ENCODE measurements at places on chromosomes 6 and 20.

DNA sequence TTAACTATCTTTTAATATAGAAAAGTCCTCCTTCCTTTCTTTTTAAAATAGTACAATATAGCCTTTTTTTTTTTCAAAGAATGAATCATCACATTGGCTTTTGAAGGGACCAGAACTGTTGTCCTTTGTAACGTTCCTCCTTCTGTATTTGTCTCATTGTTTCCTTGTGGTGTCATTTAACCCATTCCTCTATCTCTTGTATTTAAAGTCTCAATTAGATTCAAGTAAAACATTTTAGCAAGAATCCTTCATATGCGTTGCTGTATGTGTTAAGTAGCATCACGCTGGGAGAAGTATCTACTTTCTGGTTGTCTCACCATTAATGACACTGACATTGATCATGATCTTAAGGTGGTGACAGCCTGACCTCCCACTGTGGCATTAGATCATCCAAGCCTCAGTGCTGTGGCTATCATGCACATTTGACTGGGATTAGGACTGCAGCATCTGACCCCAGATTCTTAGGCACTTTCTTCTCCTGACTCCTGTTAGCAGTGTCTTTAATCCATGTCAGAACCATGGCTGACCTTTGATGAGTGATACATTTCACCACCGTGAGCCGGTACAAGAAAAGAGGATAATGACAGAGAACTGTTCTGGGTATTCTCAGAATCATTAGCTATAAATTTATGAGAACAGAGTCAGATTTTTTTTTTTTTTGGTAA lies 67.5 kb upstream of the TFB1M start:
- no peak for DNase-seq

DNA sequence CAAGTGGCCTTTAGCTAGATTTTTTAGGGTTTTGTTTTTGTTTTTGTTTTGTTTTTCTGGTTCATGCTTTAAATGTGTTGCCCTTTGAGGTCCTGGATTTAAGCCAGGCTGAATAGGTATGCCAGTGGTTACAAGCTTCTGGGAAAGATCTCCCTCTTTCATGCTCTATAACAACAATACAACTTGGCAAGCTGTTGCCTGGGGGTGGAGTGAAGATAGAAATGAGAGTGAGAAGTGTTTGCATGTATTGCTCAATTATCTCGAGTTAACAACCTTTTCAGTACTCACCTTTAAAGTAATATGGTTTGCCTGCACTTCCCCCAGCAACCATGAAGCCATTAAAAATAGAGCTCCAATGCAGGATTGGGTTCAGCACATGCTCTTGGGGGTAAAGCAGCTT lies 19.2 kb upstream of the HAO1 start:
- no peak for DNase-seq

GRCh38 chr6:13700232-13700631 lies 11.4 kb downstream of the RANBP9 start:
- no peak for DNase-seq

- no peak for DNase-seq
These were observed 102.3 kb downstream of the TBC1D7 start for GRCh38 chr6:13226071-13226470.

DNA sequence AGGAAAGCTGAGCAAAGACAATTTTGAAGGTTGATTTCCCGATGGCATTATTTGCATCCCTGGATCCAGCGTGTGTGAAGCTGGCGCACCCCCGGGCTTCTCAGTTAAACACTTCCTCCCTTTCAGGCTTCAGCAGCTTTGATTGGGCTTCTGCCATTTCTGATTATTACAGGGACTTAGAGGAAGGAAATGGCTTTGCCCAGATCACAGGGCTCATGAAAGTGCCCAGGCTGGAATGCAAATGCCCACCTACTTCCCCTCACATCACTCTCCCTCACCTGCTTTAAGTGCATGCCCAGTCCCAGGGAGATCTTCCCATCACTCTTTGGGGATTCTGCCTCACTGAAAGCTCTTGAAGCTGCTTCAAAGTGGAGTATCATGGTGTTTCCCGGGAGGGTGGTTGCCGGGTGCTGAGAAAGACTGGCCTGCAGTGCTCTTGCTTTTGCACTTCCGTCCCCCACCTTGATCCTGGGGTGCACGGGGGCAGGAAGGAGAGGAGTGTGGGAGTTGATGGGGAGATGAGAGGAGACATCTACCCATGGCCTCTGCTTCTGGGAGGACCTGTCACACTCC lies 28.3 kb downstream of the PHACTR3 start:
- DNase-seq: no peak

- DNase-seq: no peak
These were observed 58.8 kb upstream of the SLCO4A1 start for GRCh38 chr20:62583424-62583920.

DNA sequence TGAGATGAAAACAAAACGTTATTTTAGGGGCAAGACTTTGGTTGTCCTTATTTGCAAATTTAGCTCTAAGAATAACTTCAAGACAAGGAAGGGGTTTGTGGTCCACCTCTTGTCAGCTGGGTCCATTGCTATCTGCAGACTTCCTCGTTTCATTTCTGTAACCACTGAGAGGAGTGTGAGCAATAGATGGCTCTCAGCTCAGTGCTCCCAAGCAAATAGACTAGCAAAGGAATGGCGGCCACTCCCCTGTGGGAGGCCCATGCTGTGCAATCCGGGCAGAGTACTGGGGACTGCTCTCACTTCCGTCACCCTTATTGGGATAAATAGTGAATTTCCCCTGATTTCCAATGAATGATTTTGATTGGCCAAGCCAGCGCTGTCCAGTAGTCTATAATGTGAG lies 176.6 kb downstream of the ZDHHC14 start:
- DNase-seq: no peak

DNA sequence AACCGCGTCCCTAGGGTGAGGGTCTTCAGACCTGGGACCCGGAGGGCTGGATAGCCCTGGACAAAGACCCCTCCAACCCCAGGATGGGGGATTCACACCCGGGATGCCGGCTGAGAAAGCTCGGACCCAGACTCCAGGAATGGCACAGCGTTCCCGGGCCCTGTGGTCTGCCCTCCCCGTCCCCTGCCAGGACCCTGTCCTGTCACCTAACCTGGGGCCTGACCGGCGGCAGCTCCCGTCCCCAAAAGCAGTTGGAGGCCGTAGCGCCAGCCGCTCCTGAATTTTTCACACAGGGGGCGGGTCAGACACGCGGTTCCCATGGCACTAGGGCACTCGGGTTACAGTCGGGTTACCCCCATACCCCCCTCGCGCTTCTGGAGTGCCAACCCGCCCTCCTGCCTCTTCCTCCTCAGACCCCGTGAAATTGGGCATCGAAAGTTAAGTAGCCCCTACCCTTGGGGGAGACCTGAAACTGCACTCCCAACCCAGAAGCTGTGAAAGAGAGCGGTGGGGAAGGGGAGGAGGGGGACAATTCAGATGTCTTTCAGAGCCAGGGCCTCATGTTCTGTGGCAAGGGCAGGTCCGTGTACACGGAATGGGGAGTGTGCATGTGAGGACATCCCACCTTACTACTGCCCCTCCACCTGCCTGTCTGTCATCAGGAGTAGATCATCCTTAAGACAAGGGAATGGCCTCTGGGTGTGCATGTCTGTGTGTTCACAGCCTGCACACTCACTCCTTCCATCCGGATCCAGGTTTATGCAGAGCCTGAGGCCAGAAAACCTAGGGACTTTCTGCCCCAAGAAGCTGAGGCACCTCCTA lies 595 bp downstream of the REM1 start:
- DNase-seq: no peak

DNA sequence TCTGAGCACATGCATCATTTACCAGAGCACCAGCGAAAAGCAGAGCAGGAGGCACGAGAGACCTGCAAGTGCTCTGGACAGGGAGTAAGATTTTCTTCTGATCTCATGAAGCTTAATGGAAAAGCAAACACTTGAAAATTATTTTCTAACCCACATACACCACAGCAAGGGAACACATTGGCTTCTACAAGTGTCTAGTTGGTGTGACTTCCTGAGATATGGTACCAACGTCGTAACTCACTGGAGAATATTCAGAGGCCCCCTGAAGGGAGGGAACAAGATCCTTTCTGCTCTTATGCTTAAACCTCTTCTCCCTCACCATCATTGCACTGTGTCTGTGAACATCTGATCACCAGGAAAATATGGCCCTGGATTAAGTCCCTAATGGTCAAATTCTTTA lies 48.6 kb downstream of the PSMB1 start:
- no peak for DNase-seq

DNA sequence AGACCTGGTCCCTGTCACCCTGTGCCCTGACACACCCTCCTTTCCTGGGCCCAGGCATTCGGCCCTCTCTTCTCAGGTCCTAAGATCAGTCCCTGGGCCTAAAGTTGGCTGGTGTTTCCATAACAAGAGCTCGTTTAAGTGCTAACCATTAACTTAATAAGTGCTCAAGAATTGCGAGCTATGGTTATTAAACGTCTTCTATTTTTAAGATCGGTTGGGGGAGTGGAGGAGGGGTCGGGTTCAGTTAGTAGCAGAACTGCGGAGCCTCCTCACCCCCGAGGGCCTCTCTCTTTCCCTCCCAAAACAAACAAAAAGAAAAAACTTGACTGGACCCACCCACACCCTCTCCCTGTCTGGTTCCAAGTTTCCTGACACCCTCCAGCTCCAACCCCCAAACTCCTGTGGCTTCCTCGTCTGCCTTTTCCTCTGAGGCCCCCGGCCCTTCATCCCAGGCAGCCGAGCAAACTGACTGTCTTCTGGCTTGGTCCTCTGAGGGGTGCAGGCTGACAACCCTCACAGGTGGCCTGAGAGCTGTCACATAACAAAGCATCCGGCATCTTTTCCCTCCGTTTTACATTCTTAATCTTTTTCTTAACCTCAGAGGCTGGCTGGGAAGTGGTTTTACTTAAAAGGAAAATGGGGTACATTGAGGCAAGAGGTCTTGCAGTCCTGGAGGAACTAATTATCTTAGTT lies 2.0 kb downstream of the STK35 start:
- no peak for DNase-seq

- DNase-seq: no peak
These were observed 547.2 kb downstream of the CD83 start for GRCh38 chr6:14664621-14665315.

DNA sequence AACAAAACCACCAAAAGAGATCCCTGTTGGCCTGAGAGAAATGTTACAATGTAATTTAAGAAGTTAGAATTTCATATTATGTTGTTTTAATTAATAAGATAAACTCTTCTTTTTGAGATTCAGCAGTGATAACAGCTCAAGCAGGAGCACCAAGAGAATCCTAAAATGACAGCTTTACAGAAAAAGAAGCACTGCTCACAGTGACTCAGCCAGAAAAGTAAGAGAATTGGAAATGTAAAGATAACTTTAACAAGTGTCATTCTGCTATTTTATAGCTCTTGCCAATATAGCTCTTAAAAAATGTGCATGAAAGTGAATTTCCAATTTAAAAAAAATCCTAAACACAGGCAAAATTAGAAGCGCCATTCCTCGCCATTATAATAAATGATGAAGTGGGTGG lies 111.3 kb downstream of the UBE3D start:
- DNase-seq: no peak

DNA sequence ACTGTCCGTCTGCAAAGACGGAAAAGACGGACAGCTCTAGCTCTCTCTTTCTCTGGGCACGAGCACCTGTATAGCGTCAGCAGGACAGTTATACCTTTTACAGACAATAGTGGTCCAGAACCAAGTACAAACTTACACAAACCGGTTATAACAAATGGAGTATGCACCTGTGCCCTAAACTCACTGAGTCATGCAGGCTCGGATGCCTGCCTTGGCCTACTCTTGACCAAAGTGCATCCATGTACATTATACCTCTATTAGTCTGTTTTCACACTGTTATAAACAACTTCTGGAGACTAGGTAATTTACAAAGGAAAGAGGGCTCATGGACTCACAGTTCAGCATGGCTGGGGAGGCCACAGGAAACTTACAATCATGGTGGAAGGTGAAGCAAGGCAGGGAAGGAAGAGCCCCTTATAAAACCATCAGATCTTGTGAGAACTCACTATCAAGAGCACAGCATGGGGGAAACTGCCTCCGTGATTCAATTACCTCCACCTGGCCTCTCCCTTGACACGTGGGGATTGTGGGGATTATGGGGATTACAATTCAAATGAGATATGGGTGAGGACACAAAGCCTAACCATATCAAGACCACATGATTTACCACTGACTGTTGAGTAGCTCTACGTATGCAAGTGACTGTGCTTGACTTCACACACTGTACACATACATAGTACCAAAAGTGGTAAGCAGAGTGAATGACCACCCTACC lies 23.1 kb downstream of the MAN1A1 start:
- DNase-seq: no peak

DNA sequence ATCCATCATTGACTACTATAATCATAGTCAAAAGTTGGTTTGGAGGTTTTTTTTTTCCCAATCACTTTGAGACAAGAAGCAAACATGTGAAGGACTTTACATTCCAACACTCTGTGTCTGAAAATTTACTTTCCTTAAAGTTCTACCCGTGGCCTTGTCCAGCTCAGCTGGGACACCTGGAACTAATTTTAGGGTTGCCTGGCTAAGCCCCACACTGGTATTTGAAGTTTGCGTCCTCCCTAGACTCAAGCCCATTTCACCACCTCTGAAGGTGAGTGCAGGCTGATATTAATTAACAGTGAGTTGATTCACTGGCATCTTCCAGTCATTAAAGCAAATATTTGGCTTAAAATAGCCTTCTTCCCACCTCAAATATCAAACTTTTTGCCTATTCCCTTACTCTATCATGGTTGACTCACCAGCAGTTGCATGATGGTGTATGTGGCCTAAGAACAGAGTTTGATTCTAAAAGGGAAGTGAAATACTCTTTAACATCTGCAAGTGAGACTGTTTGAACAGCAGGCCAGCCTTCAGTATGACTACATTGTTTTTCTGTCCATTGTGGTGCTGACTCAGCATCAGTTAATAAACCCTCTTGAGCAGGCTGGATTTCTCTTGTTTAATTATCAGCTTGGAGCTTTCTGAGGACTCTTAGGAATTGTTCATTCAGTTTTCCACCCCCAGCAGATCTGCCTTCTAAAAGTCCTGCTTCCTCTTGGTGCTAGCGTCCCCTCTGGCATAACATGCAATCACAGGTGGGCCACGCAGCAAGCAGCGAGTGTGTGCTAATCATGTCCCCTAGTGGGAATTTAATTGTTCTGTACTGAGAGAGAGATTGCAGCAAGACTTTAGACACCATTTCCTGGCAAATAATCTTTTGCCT lies 1.8 kb upstream of the PRDM1 start:
- DNase-seq: no peak

DNA sequence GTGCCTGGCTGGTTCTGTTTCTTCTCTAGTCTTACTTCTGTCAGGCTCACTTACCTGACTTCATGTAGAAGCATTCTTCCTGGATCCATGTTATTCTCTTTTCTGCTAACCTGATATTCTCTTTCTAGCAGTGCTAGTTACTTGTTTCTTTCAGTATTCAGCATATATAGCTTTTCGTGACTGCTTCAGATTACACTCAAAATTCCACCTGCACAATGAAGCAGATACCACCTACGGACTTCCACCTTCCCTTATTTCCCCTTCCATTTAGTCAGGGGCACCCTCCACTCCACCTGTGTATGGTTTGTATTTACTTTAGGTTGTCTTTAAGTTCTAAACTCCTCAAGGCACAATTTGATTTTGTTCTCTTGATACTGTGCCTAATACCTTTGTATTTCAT lies 36.8 kb downstream of the ZFAND3 start:
- DNase-seq: no peak

DNA sequence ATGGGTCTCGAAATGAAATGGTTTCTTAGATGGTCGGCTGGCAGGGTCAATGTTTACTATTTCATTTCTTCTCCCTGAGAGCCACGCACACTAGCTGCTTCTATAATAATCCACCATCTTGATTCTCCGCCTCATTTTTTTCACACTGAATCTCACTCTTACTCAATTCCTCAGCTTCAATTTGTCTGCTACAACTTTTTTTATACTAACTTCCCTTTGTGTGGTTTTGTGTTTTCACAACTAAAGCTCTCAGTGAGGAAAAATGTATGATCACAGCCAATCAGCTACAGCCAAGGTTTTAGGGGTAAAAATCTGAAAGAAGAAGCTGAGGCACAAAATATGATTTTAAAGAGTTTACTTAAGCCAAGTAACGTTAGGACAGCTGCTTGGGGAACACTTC lies 1309.4 kb downstream of the EPHA7 start:
- DNase-seq: no peak

Data from stimulated activated CD4-positive, alpha-beta T cell treated with anti-CD3 and anti-CD28 coated beads, TNF-alpha, amount 100 ng/mL, for 48 hours (primary cell).